ENCODE measurements at places on chromosomes 5 and 9.

GRCh38 chr5:157732596-157733262 lies 1.5 kb downstream of the THG1L start:
- no peak for DNase-seq

GRCh38 chr9:85142496-85142911 lies 473.0 kb downstream of the NTRK2 start:
- no peak for DNase-seq

GRCh38 chr5:37494756-37495155 lies 115.6 kb downstream of the WDR70 start:
- no peak for DNase-seq

DNA sequence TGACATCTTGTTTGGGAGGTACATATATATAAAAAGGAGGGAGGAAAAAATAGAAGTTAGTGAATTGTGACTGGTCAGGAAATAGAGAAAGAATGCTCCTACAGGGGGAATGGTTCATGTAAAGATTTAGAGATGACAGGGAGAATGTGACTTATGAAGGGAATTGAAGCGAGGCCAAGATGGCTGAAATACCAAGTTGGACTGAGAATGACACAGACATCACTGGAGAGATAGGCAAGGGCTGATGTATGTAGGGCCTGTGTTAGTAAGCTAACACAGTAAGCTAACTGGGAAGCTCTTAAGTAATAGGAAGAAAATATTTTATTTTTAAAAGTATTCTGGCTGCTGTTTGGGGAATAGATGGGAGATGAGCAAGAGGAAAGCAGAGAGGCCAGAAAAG lies 286.3 kb downstream of the NNT start:
- no peak for DNase-seq

- DNase-seq, result no peak
These were observed 336.7 kb downstream of the CCDC171 start for GRCh38 chr9:15889555-15889954.

All from inflammatory macrophage treated with lipopolysaccharide for 4 hours (primary cell).